Stimulated activated naive CD4-positive, alpha-beta T cell treated with Interleukin-2 at 50 U/mL for 16 hours (primary cell): ENCODE measurements at places on chromosomes 13 and 19.

DNA sequence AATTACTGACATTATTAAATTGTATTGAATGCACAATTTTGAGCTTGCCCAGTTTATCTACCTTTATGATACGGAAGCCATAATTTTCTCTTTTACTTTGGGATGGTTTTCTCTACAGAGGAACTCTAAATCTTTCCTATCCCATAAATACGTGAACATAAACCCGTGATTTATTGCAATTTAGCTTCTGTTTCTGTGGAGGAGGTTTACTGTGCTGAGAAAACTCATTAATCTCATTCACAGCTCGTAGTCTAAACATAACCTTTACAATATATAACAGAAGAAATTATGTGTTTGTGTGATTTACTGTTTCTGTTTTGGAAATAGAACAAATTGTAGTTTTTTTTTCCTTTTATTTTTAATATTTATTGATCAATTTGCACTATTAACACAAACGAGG lies 207.1 kb upstream of the PCDH9 start:
- DNase-seq = no peak

DNA sequence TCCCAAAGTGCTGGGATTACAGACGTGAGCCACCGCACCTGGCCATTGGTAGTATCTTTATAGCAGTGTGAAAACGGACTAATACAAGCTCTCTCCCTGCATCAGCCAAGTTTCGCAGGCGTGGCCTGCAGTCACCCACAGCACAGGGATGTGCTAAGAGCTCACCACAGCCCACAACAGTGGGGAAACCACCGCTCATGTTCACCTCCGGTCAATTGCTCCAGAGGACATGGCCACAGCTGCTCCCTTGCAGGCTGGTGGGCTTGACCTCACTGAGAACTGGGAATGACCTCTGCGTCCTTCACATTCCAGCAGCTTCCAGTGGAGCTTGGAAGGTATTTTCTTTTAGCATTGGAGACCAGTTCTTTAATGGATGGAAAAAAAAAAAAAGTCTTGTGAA lies 156.4 kb downstream of the KCTD15 start:
- no peak for DNase-seq

DNA sequence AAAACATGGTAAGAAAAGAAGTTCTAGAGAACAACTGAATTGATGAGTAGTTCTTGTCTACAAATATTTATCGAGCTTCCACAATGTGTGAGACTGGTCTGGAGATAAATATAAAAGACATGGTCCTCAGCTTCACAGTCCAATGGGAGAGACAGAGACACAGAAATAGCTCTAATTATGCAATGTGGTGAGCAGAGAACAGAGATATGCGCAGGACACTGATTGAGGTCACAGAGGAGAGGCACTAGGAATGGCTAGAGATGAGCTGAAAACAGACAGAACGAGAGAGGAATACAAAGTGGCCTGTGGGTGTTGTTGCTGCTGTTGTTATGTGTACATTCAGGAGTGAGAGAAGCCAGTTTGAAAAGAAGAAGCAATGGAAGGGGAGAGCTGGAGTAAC lies 53.2 kb downstream of the GPALPP1 start:
- no peak for DNase-seq

DNA sequence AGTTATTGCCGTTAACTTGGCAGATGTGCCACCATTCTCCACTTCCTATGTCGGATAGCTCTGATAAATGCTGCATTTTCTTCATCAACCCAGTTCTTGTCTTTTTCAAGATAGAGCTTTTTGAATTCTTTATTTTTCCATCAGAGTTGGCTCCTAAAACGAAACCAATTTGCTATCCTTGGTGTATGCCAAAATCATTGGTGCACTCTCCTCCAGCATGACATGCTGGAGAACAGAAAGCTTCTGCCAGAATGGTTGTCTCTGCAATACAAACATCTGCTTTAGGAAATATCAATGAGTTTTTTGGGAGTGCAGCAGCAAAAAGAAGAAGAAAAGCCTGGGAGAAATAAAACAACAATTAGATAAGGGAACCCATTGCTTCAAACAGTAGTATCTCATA lies 124.2 kb downstream of the CDK8 start:
- no peak for DNase-seq

DNA sequence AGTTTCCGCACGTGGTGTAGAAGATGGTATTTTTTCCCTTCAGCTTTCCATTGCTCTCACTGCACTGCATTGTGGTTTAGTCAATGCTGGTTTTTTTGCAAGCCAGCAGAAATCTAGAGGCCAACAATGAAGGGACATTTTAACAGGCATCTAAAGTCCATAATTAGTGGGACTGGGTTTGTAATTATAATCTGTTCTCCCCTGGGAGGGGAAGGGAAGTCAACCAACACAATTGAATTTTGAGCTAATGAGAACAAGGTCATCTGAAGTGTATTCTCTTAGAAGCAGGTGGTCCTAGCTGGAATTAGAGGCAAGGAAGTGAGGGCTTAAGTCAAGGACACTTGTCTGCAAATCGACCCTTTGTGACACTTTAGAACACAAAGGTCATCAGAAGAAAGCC lies 156.4 kb downstream of the MYO16 start:
- no peak for DNase-seq
